ENCODE measurements at places on chromosomes 7 and 10.

- no peak for DNase-seq
These were observed 190.8 kb upstream of the MTPN start for GRCh38 chr7:136167991-136168390.

GRCh38 chr7:107404740-107405537, 64.9 kb upstream of the GPR22 start:
- no peak for DNase-seq

DNA sequence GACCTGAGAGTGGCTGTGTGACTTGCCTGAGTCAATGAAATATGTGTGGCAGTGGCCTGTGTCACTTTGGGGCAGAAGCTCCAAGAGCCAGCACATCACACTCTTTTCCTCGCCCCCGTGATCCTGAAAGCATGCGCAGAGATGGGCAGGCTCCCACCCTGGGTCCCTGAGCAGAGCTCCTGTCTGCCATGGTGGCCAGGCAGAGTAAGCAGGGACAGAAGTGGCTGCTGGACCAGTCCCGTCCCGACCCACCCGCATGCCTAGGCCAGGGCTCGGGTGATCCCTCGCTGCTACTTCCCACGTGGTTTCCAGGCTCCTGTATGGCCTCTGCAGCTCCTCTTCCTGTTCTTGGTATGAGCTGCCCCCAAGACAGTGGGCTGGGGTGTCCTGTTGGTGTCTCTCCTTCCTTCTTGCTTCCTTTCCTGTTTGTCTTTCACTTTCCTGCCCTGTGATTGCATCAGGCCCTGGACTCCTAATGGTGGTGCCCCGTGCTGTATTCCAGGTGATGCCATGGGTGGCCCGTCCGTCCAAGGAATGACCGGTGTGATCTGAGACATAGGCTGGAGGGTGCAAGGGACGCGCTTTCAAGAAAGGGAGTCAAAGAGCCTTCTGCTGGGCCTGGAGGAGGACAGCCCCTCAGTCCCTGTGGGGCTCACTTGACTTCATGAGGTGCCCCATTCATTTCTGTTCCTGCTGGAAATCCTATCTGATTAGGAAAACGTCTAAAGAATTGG, 71.4 kb upstream of the SHH start:
- no peak for DNase-seq

DNA sequence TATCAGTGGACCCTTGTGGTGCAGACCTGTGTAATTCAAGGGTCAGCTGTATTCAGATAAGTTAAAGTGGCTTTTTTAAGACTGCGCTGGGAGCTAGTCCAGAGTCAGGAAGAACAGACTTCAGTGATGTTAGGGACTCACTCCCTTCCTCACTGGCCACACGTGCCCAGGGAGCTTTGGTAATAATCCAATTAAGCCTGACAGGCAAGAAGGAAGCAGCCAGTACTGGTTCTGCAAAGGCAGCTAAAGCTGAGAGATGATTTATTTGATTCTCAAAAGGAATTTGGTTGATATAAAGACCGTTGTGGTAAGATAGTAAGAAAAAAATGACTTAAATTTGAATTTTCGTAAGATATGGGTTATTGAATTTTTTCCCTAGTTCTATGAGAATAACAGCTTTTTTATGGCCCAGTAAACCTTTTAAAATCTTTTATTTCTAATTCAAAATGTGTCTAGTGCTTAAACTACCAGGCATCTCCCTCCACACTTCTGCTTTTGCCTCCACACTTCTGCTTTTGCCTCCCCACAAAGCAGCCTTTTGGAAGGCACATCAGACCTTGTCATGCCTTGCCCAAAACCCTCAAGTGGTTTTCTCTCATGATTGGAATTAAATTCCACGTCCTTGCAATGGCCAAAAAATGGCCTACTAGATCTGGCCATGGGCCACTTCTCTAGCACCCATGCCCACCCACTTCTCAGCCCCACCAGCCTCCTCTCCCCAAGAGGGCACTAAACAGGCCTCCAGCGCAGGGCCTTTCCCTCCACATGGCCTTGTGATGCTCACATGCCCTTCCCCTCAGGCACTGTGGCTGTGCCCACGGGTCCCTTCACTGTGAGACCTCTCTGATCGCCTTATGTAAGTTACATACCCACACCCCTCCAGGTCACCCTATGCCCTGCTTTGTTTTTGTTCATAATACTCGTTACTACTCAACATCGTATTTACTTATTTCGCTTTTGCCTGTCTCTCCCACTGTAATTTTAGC, 92.5 kb downstream of the POU6F2 start:
- DNase-seq, result no peak

GRCh38 chr7:85593355-85593754, 406.5 kb upstream of the SEMA3D start:
- no peak for DNase-seq

GRCh38 chr7:29343399-29343798, 148.8 kb downstream of the CHN2 start:
- DNase-seq, result no peak

- DNase-seq, result no peak
These were observed 28.8 kb downstream of the ITGB8 start for GRCh38 chr7:20359341-20359963.

DNA sequence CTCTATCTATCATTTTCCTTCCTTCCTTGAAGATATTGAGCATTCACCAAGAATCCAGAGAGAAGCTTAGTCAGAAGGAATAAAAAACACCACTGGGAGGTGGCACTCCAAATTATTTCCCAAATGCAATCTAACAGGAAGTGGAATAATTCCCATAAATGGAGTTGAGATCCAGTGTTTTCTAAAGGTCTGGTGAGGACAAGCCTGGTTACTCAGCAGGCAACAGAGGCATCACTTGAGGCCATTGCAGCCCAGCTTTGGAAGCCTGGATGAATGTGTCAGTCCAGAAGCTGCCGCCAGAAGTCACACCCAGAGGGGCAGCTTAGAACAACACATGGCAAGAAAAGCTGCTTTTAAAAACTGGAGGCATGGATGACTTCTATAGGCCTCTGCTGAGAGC, 288.9 kb upstream of the KLF6 start:
- no peak for DNase-seq

DNA sequence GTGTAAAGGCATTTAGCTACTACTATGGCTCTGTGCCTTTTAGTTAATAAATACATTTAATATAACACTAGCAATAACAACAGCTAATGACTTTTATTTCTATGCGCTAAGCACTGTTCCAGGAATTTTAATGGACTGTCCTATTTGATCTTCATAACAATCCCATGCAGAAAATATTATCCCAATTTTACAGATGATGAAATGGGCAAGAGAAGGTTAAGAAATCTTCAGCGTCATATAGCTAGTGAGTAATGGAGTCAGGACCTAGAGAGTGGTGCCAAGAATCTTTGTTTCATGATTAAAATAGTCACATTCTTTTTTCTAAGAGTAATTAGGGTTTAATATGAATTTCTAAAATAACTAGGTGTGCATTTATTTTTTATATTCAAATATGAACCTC, 32.4 kb downstream of the ACTA2 start:
- no peak for DNase-seq

- no peak for DNase-seq
These were observed 25.8 kb downstream of the LAMB4 start for GRCh38 chr7:108104324-108104723.

DNA sequence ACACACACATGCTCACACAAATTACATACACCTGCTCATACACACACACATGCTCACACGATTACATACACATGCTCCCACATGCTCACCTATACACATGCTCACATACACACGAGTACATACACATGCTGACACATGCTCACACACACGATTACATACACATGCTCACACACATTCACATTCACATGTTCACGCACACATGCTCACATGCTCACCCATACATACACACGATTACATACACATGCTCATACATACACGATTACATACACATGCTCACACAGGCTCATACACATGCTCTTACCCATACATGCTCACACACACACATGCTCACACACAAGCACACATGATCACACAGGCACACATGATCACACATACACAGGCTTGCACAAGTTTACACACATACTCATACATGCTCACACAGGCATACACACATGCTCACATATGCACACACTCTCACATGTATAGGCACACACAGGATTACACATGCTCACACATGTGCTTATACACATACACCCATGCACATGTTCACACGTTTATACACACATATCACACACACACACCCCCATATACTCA, 118.5 kb downstream of the PAXIP1 start:
- DNase-seq, result no peak

Measured in hypothalamus (tissue), 51 donors.